ENCODE measurements at places on chromosomes 11 and 22. TPM values are rescaled to one million over a fixed set of nuclear protein-coding genes. Genes with fewer than 3 reads are reported as not detected.

SAA2 gene
- total RNA-seq = 0.47 TPM

PATE4 gene
- not detected for total RNA-seq

GRCh38 chr22:40648386-40648785 lies 11.9 kb upstream of the MRTFA start:
- no peak for DNase-seq

GRCh38 chr22:47055921-47056320 lies 293.5 kb downstream of the TBC1D22A start:
- no peak for DNase-seq

GRCh38 chr11:35106595-35106994 lies 32.4 kb upstream of the CD44 start:
- no peak for DNase-seq

Measured in M059J (cell line).